RCC 7860 (cell line): ENCODE measurements at places on chromosomes 1 and 21.
A peak's percentile ranks its signal among the peaks of the same experiment; 100 is the strongest.

- no peak for DNase-seq
These were observed 3.8 kb downstream of the TAS1R3 start for GRCh38 chr1:1334835-1335234.

DNA sequence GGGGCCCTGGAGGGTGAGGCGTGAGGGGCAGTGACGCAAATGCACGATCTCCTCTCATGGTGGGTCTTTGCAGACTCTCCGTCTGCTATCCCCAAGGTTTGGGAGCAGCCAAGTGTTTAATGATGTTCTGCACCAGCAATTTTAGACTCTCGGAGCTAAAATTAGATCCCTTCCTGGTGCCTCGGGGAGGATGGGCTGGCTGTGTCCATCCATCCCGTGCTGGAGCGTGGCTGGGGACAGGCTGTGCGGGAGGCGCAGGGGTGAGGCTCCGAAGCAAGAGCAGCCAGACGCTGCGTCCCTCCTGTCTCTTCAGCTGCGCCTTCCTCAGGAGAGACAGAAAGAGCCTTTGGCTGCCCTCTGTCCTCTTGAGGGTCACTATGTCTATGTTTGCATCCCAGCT, 387.6 kb downstream of the CAMTA1 start:
- DNase-seq, result peak; percentile 11

GRCh38 chr1:202227997-202228401, 34.4 kb downstream of the LGR6 start:
- DNase-seq, result no peak

- DNase-seq, result peak; percentile 25
These were observed 27.8 kb upstream of the A3GALT2 start for GRCh38 chr1:33348676-33349080.

GRCh38 chr1:233166896-233167295, 128.6 kb downstream of the PCNX2 start:
- no peak for DNase-seq

DNA sequence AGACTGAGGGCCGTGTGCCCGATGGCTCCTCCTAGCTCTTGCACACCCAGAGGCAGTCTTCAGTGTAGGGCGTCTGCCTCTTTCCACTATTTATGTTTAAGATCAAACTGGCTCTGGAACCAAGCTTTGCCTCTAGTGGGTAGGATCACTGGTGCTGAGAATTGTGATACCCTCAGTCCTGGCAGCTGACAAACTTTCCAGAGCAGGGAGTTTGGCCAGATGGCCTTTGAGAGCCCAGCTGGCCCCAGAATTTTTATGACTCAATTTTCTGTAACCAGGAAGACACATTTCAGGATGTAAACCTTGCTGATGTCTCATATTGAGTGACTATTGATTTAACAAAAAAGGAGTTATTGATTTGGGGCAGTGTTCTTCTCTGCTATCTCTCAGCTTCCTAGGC, 6.7 kb downstream of the COQ8A start:
- DNase-seq, result no peak

- DNase-seq, result no peak
These were observed 199.2 kb downstream of the HLX start for GRCh38 chr1:221078260-221078965.

DNA sequence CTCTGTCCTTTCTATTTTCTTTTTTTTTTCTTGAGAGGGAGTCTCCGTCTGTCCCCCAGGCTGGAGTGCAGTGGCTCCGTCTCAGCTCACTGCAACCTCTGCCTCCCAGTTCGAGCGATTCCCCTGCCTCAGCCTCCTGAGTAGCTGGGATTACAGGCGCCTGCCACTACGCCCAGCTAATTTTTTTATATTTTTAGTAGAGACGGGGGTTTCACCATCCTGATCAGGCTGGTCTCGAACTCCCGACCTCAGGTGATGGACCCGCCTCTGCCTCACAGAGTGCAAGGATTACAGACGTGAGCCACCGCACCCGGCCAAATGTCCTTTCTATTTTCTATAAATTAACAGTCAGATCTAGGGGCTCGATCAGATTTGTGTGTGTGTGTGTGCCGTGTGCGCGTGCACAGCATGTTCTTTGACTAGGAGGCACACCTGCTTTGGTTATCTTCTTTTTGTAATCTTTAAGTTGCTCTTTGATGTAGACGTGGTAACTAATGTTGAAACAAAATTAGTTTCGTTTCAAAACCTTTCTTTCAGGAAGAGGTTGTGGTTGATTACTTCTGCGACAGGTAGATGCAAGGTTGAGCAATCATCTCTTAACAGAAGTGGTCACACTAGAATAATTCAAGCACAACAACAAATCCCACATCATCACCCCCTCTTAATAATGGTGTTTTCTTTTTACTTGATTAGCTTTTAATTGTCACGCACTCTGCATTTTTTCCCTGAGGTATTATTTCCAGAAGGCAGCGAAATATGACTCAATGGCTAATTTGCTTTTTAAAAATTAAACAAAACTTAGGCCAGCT, 779 bp upstream of the DEGS1 start:
- no peak for DNase-seq

DNA sequence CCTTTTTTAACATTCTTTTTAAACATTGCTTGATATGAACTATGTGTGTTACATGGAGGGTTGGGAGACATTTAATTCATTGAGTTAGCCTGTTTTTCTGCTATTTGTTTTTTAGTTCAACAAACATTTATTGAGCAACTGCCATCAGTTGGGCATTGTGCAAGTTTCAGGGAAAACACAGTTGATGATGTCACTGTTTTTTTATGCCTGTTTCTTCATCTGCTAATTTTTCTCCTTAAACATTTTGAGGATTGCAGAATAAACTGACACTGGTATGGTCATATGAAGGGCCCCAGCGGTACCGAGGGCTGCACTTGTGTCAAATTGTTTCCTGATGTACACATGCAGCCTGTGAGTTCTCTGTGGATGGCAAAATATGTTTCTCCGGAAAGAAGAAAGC, 253.0 kb downstream of the FGGY start:
- no peak for DNase-seq

DNA sequence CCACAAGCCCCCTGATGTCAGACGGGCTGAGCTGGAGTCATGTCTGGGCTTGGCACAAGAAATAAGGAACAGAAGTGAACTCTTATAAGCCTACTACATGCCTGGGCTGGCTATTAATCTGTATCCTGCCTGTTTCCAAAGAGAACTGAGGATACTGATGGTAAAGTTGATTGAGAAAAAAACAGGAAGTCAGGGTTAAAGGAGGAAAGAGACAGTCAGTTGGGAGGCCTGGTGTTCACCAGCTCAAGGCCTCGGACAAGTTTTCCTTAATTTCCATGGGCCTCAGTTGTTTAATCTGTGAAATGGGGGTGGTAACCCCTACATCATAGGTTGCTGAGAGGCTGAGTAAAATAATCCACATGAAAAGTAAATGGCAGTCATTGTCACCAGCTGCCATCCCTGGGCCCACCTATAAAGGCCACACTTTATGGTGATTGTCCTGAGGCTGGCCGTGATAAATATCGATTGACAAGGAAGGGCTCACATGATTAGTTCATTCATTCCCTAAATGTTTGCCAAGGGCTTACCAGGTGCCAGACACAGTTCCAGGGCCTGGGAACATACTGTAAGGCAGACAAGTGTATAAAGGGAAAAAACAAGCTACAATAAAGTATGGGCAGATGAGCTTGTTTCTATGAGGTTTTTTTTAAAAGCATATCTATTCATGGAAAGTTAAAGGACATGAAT, 2.8 kb downstream of the ALDH4A1 start:
- no peak for DNase-seq

GRCh38 chr1:89125913-89126580, at the start of gene GBP2:
GBP2 (minus strand) TSS chr1:89126114; CDS start chr1:89121966, 4,148 bp downstream.
- DNase-seq, result peak; percentile 53

GRCh38 chr1:6347641-6348487, 45.7 kb downstream of the ACOT7 start:
- no peak for DNase-seq

GRCh38 chr1:237672748-237673147, 218.0 kb downstream of the ZP4 start:
- peak; percentile 34 for DNase-seq

DNA sequence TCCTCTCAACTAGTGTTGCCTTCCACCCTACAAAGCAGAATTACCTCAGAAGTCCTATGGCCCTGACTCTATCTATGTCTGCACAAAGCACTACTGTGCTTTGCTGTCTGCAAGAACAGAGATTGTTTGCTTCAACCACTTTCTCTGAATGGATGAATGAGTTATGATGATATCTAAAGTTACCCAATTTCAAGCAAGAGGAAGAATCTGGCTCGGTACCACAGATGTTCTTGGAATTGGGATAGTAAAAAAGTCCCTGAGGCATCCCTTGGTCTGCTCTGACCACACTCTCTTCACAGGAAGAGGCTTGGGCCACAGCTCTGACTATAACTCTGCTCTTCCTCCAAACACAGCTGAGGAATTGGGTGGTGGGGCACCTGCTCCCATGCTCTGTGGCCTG, 31.2 kb downstream of the MTARC1 start:
- DNase-seq, result no peak

DNA sequence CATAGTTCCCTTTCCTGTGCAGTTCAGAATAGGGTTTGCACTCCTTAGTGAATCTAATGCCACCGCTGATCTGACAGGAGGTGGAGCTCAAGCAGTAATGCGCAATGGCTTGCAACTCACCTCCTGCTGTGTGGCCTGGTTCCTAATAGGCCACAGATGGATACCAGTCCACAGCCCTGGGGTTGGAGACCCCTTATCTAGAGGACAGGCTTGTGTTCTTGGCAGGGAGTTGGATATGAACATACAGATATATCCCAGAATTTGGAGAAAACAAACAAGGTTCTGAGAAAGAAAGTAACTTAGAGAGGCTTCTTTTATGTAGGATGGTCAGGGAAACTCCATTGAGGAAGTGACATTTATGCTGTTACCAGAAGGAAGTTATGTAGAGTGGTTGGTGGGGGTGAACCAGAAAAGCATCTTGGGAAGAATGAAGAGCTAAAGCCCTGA, 5.1 kb upstream of the PTPRC start:
- DNase-seq, result no peak

DNA sequence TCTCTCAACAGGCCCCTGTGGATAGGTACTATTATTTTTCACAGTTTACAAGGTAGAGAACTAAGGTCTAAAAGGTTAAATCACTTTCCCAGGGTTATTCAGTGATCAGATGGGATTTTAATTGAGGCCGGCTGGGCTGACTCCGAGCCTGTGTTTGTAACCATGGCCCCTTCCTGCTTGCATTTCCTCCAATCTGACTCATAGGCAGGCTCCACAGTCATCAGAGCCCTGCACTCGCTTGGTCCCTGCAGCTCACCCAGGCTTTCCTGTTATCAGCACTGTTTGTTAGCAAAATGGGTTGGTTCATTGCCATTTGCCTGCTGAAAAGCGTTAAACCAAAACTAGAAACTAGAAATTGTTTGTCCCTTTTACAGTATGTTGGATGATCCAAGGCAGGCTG, 41.4 kb upstream of the LMX1A start:
- DNase-seq, result peak; percentile 33

GRCh38 chr1:82108843-82109242, 308.1 kb downstream of the ADGRL2 start:
- no peak for DNase-seq

GRCh38 chr21:27536319-27536718, 569.4 kb upstream of the ADAMTS5 start:
- no peak for DNase-seq

GRCh38 chr1:215109171-215109570, 26.6 kb downstream of the KCNK2 start:
- DNase-seq, result no peak

DNA sequence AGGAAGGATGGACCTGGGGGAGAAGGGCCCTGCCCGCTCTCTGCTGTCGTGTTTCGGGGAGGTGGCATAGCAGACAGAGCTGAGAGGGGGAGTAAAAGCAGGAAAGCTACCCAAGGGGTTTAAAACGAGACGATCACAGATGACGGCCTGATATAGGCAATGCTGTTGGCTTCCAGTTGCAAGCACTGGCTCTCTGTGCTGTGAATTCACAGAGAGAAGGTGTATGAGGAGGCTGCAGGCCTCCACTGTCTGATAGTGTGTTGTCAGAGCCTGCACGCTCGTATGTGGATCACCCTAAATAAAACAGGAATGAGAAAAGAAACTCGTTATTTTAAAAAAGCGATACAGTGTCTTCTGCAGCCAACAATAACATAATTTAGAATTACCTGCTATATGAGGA, 57.4 kb downstream of the LGR6 start:
- no peak for DNase-seq

DNA sequence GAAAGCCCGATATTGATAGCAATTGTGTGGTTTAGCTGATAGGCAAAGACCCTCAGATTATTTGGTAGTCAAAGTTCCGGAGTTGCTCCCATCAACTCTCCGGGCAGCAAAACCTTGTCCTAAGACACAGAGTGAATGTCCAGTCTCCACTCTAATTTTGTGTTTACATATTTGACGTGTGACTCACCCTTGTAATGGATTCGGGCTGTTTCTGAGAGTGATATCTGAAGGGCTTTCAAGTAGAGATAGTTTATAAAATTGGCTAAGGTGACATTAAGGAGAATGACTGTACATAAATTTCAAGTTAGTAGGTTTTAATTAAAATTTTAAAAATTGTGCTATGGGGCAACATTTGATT, 154.2 kb downstream of the CNIH3 start:
- DNase-seq, result no peak

- no peak for DNase-seq
These were observed 54.7 kb downstream of the PIGK start for GRCh38 chr1:77164434-77164944.

DNA sequence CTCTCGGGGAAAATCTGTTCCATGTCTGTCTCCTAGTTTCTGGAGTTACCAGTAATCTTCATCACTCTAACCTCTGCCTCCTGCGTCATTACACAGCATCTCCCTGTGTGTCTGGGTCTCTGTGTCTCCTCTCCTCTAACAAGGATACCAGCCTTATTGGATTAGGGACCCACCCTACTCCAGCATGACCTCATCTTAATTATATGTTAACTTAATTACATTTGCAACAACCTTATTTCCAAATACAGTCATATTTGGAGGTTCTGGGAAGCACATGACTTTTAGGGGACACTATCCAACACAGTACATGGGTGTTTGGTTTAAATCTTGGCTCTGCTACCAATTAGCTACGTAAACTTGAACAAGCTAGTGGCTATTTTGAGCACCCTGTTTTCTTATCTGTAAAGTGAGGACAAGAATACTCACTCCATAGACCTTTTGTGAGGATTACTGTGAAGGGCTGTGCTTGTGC, 83.9 kb upstream of the SGIP1 start:
- DNase-seq, result no peak

GRCh38 chr1:208254862-208255261, 10.7 kb upstream of the PLXNA2 start:
- DNase-seq, result peak; percentile 16
